ENCODE measurements at places on chromosomes 1 and 21.

DNA sequence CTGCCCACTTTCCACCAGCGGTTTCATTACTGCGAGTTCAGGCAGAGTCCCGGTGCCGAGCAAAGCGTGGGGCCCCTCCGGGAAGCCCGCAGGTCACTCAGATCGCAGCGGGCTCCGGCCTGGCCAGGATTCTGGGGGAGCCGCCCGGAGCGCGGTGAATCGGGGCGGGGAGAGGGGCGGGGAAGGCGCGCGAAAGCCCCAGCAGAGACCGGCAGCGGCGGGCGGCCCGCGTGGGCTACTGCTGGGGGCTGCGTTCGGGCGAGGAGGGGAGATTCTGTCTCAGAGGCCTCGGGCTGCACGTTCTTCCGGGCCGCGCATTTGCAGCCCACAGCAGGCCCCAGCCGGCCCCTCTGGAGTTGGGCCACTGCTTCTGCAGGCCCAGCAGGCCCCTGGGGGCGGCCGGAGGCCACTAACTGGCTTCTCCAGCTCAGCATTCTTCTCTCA, 64.7 kb downstream of the SCCPDH start:
- peak; percentile 15 for DNase-seq

GRCh38 chr1:197919346-197920066, 2.3 kb downstream of the LHX9 start:
- no peak for DNase-seq

DNA sequence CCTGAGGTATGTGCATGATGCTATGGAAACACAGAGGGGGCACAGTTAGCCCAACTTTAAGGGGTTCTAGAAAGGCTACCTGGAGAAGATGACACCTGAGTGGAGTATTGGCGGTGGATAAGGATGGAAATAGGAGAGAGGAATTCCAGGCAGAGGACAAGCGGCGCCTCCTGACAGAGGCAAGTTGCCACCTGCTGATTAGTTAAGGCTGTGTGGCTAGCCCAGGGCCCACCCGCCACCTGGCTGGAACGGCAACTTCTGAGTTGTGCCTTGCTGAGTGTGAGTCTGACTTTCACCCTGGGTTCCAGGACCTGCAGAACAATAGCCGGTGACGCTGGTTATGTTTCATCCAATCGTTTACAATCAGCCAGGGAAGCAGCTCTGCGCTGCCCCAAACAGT, 126.9 kb upstream of the LMO4 start:
- no peak for DNase-seq

- DNase-seq = peak; percentile 43
Observed at GRCh38 chr1:151790940-151791651, 796 bp upstream of the TDRKH start.

GRCh38 chr1:28306301-28306949, 22.4 kb upstream of the MED18 start:
- DNase-seq = no peak

DNA sequence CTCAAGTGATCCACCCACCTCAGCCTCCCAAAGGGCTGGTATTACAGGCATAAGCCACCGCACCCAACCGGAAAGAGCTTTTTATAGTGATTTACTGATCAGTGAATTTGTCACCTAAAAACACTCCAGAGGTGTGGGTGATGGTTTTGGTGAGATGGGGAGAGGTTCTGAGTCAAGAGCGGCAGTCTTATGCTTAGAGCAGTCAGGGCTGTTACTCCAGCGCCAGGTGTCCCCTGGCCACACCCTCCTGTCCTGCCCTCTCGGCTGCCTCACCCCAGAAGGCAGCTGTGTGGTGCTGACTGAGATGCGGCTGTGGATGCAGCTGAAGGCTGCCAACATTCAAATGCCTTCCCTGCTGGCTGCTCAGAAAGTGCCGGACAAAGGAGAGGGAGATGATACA, 94.5 kb upstream of the LPGAT1 start:
- no peak for DNase-seq

DNA sequence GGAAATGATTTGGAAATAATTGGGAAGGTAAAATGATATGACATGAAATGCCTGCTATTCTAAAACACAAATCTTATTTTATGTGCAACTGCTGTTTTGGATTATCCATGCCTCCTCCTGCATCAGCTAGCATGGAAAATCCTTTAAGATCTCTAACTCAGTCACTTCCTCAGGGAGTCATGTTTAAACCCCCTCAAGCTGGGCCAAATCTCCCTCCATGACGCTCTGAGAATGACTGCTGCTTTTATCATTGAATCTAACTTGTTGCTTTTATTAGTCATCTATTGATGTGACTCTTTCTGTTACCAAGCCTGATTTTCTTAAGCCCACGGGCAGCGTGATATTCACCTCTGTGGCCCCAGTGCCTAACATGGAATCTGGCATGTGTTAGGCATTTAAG, 324.8 kb downstream of the DISC1 start:
- DNase-seq = peak; percentile 50

DNA sequence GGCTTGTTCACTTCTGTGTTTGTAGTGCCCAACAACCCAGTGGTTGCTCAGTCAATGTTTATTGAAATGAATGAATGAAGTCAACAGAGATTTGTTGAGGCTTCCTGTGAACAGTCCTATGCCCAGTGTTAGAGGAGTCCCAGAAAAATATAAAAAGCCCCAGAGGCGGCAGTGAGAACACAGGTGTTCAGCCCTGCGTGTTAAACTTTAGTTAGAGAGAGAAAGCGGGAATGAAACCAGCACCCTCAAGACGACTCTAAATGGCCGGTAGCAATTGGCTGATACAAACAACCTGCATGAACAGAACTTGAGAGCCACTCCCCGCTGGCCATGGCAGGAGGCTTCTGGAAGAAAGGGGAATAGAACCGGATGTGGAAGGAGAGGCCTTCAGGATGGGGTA, 22.6 kb downstream of the TMEM51 start:
- no peak for DNase-seq
